GM13976 (cell line): ENCODE measurements at places on chromosomes 7 and 10.
A peak's percentile ranks its signal among the peaks of the same experiment; 100 is the strongest.

DNA sequence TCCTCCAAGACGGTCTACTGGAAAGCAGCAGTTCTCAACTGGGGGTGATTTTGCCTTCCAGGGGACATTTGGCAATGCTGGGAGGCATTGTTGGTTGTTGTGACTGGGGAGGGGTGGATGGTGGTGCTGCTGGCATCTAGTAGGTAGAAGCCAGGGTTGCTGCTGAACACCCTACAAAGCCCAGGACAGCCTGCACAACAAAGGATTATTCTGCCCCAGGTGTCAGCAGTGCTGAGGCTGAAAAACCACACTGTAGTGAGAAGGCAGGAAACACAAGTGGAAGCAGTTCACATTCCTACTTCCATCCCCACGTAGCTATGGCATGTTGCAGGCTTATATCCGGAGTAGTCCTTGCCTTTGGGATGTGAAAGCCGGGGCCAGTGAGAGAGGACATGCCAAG, 86.9 kb downstream of the AOAH start:
- DNase-seq, result no peak

GRCh38 chr10:30756151-30756550, 126.6 kb upstream of the LYZL2 start:
- DNase-seq, result no peak

- DNase-seq, result no peak
Measured at GRCh38 chr10:62728479-62728878, 76.0 kb upstream of the ADO start.

DNA sequence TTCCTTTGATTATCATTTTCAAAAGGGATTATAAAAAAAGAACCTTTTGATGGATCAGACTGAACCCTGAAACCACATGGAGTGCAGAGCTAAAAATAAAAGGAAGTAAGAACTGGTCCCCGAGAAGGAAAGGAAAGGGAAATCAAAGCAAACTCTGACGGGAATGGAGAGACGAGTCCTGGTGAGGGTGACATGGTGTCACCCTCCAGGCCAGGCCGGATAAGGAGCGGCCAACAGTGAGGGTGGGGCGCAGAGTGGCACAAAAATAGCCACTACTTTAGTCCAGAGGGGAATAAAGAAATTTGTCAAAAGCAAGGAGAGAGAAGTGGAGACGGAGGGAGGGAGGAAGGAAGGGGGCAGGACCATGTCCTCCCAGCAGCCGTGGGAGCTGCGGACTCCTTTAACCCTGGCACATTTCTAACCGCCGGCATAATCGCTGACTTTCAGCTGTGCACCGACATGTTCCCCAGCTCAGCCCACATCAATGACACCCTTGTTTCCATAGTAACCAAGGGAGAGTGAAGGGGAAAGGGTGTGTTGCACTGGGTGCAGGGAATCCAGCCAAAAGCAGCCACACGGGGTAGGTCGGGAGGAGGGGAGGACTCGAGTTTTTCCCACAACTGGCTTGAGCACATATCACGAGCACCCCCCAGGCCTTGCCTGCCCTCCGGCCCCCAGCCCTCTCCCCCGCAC, 29.7 kb downstream of the TRIM8 start:
- peak; percentile 76 for DNase-seq

DNA sequence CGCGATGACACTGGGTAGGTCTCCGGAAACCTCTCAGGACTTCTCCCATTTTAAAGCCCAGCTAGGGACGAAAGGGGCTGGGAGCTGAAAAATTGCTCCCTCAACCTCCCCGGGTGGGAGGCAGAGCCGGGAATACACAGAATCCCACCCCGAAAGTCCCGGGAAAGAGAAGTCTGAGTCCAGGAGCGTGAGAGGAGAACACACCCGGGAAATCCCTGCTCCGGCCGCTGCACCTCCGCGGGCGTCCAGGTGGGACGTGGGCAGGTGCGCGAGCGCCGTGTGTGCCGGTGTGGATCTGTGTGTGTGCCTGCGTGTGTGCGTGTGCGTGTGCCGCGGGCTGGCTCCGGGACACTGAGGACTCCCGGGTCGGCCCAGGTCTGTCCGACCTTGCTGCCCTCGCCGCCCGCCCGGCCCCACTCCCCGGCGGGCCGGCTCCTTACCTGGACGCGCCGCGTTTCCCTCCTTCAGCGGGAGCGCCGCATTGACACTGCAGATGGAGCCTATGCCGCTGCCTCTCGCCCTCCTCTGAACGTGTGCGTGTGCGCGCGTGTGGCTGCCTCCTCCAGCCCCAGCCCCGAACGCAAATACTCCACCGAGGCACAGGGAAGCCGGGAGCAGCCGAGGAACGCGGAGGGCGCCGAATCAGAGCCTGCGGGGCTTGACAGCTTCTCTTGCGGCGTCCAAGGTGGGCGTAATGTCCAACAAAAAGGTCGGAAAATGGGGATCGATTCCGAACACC, at the start of gene PLXNA4:
TSS of gene PLXNA4 (minus strand) at position 489 of the 739 bp plus-strand sequence. CDS start 67,777 bp downstream, outside the sequence.
- peak; percentile 26 for DNase-seq

- no peak for DNase-seq
Measured at GRCh38 chr10:12919574-12919973, 81.9 kb downstream of the CCDC3 start.

- no peak for DNase-seq
Measured at GRCh38 chr7:121303422-121304101, 25.2 kb upstream of the WNT16 start.

GRCh38 chr10:58444876-58445275, 59.7 kb downstream of the TFAM start:
- DNase-seq, result no peak

DNA sequence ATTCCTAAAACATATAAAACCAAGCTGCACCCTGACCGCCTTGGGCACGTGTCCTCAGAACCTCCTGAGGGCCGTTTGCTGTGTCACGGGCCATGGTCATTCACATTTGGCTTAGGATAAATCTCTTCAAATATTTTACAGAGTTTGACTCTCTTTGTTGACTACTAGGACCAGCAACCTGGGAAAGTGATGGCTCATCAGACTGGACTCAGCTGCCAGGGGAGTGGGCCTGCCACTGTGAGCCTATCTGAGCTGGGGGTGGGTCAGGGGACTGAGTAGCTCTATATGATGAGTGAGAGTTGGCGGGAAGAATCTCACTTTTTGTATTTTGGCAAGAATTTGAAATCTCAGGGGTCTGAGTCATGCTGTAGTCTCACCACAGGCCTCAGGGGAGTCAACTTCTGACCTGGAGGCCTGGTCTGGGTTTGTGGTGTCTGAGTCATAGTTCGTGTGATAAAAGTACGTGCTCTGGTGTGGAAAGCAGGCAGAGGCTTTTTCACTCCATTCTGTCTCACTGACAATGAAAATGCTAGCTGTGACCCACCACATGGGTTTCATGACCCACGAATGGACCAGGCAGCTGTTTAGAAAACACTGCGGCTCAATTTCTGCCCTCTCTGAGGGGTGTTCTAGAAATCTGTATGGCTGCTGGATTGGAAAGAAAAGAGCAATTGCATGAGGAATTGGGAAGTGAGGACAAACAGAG, 4.2 kb upstream of the UPP1 start:
- peak; percentile 83 for DNase-seq

DNA sequence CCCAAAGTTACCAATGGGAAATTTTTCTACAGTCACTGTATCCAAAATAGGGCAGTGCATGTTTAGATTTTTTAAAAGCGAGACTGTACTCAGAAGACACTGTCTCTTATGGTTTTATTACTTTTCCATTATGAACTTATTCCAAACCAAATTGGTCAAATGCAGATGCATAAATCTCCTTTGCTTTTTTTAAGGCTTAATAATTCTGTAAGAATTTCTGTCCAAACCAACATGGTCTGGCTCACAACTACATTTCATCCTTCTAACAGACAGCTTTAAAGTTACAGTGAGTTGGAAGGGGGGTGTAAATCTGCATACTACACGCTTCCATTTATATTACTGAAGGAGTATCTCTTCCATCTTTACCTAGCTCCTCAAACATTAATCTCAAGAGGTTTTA, 199.2 kb downstream of the SLC25A13 start:
- no peak for DNase-seq

DNA sequence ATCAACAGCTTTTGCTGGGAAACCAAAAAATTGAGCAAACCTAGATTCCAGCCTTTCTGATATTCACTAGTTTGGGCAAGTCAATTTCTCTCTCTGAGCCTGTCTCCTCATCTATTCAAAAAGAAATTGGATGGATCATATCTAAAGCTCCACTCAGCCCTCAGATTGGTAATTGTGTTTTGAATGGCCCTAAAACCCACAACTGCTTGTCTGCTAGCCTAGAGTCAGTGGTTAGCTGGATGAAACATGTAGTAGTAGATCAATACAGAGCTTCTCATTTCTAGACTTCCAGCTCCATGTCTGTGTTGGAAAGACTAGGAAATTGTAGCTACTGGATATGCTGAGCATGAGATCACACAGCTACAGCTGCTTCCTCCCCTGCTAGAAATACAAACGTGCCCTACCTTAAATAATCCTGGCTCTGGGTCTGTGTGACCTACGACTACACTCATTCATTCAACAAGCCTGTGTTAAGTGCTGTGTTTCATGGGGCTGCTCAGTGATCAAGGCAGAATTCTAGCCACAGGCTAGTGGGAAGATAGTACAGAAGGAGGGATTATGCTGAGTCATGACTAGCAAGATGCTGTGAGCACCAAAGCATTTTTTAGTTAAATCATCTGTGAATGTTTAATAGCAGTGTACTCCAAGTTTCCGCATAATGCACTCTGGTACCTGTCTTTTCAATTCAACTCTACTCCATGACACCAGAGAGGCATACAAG, 15.7 kb downstream of the DNTT start:
- no peak for DNase-seq

- no peak for DNase-seq
Measured at GRCh38 chr10:5284311-5285057, 80.3 kb upstream of the UCN3 start.

DNA sequence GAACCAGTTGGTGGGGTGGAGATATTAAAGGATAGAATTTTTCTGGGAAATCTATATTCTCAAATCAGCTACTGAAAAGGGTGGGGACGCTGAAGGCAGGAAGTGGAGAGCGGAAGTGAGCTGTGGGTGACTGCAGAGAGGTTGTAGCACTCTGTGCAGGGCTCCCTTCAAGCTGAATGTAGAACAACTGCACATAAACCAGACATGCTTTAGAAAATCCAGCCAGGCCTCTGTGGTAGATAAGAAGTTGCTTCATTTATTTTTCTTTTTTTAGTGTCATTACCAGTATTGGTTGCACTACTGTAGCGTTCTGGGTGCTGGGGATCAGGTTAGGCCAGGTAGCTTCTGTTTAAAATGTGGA, 127.8 kb downstream of the CELF2 start:
- peak; percentile 57 for DNase-seq
